RPMI7951 (cell line): ENCODE measurements at places on chromosomes 6 and 20. TPM values are rescaled to one million over a fixed set of nuclear protein-coding genes. Genes with fewer than 3 reads are reported as not detected.

BPIFB1 gene
- not detected in 2 replicates for total RNA-seq

- no peak for DNase-seq
These were observed 337.8 kb downstream of the BTBD3 start for GRCh38 chr20:12255461-12255970.

WFDC5 gene
- total RNA-seq = not detected in 2 replicates

DNA sequence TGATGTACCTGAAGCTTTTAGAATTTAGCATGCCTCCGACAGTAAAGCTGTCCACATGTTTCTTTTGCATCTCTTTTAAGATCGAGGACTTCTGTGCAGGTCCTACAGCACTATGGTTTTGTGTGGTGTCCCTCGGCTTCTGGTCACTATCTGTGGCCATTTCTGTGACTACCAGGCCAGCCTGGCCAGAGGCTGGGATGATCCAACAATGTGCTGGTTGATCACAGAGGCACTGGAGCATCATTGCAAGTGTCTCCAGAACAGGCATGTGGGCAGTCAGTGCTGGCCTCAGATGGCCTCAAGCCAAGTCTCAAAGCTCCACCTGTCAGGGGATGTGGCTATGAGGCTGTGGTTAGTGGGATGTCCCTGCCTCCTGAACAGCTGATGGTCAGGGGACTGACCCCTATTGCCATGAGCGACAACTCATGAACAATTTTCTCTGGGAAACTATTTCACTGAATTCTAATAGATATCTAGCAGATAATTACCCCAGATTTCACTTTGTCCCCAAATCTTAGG lies 136.6 kb downstream of the SYNDIG1 start:
- DNase-seq = peak; percentile 59

- DNase-seq = no peak
These were observed 126.6 kb upstream of the SALL4 start for GRCh38 chr20:51928931-51929330.

DNA sequence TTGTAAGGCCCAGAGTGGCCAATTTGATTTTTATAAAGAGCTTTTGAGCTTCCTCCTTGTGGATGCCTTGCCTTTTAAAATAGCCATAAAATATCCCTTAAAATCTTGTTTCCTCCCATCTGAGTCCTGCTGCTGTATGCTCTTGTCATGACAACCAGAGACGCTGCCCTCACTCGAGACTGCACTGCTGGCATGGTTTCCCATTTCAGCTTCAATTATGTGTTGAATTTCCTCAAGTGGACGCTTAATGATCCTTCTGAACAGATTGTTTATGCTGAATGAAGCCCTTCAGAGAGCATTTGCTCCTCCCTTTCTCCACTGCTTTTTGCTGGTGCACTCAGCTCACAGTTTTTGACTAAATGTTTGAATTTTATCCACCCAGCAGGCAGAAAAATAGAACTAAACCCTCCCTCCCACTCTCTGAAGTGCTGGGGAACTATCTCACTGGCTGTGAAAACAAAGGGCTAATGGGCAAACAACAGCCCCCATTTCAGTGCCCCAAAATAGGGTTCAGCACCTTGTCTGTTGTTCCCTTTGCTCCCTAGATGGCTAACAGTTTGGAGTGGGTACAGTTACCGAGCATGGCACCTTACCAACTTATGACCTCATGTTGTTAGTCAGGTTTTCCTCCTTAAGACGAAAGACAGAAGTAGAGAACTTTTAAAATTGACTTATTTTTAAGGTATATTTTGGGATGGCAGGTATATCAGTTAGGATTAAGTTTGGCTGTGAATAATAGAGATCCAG lies 45.5 kb upstream of the RNF8 start:
- DNase-seq = no peak

GRCh38 chr6:85126485-85127167 lies 323.3 kb upstream of the NT5E start:
- peak; percentile 62 for DNase-seq

GRCh38 chr6:33744001-33744848 lies 2.5 kb downstream of the IP6K3 start:
- peak; percentile 63 for DNase-seq

- no peak for DNase-seq
These were observed 351.9 kb downstream of the FOXA2 start for GRCh38 chr20:22232473-22232872.

GRCh38 chr6:69974193-69974592 lies 107.8 kb downstream of the COL19A1 start:
- DNase-seq = peak; percentile 44

DNA sequence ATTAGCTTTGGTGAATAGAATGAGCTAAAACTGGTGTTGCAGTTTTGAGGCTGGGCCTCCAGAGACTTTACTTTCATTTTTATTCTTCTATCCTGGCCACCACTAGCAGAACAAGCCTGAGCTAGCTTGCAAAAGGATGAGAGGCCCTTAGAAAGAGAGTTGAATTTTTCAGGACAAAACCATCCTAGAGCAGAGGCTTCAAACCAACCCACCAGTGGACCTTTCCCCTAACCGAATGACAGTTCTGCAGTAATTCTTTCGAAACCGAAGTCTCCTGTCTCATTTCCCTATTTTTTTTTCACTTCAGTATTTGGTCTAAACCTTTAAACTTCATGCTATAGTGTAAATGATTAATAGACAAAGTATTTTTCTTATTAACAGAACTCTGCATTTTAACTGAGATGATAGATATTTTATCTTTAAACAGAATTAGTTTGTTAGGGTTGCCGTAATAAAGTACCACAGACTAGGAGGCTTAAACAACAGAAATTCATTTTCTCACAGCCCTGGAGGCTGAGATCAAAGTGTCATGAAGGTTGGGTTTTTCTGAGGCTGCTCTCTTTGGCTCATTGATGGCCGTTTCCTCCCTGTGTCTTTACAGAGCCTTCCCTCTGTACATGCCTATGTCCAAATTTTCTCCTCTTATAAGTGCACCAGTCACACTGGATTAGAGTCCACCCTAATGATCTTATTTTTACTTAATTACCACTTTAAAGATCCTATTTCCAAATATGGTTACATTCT lies 80.6 kb upstream of the PAK5 start:
- peak; percentile 24 for DNase-seq

GRCh38 chr20:17845701-17846475 lies 122.7 kb downstream of the SNX5 start:
- DNase-seq = peak; percentile 43

- no peak for DNase-seq
These were observed 209.1 kb downstream of the SYNDIG1 start for GRCh38 chr20:24678351-24679106.

DNA sequence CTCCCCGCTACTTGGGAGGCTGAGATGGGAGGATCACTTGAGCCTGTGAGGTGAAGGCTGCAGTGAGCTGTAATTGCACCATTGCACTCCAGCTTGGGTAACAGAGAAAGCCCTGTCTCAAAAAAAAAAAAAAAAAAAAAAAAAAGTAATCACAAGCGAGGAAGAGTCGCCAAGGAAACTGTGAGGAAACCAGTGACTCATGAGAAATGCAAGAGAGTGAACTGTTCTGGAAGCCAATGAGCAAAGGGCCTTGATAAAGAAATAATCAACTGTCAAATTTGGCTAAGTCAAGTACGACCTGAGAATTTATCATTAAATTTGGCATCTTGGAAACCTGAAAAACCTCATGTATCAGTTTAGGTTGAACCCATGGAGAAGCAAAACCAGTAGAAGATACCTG lies 16.1 kb upstream of the LAMP5 start:
- peak; percentile 41 for DNase-seq
